ENCODE measurements at places on chromosomes 7 and 10.

- no peak for DNase-seq
These were observed 149.6 kb downstream of the TCF7L2 start for GRCh38 chr10:113099431-113100183.

DNA sequence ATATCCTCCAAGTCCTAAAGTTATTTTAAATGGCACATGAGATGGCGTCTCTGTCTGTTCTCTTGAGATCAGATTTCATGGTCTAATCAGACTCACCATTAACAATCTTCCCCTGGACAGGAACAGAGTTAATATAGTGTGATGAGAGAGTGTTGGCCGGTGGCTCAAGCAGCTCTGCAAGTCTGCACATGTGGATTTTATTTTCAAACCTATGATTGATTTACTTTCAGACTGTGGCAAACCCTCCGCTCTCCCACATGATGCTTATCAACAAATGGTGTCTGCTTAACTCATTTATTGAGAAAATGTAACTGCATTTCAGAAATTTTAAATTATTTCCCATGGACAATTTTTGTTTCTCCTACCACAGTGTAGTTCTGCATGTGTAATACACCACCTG lies 46.5 kb upstream of the HGF start:
- DNase-seq = no peak

DNA sequence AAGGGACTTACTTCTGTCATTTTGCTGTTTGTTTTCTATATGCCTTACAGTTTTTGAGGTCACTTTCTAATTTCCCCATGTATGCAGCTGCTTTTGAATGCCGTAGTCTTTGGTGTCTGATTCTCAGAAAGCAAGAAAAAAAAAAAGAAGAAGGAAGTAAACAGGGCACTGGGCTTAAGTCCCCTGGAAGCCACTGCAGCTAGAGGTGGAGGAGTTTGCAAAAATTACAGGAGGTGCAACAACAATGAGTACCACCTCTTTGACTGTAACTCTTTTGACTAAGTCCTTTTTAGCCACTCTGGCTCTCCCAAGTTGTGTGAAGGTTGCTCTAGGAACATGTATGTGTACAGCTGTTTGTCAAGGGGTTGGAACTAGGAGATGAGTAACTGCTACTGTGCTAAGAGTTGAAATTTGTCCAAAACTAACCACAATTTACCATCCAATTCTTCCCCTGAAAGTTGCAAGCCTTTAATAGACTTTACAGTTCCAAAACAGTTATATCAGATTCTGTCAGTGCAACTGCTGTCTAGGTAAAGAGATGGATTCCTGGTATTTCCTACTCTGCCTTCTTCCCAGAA lies 588.0 kb upstream of the LRRN3 start:
- no peak for DNase-seq

GRCh38 chr7:45914911-45915310 lies 6.2 kb downstream of the IGFBP3 start:
- DNase-seq = no peak

DNA sequence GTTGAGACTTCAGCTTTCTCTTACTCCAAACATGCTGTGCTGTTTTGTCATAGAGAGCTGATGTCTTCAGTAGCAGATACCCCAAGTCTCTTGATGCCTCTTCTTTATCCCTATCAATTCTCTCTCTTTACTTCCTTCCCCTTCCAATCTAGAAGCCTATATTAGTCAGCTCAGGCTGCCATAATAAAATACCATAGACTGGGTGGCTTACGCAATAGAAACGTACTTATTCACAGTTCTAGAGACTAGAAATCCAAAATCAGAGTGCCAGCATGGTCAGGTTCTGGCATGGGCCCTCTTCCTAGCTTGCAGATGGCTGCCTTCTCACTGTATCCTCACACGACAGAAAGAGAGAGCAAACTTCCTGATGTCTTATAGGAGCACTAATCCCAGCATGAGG lies 9.0 kb upstream of the GARS1 start:
- no peak for DNase-seq

DNA sequence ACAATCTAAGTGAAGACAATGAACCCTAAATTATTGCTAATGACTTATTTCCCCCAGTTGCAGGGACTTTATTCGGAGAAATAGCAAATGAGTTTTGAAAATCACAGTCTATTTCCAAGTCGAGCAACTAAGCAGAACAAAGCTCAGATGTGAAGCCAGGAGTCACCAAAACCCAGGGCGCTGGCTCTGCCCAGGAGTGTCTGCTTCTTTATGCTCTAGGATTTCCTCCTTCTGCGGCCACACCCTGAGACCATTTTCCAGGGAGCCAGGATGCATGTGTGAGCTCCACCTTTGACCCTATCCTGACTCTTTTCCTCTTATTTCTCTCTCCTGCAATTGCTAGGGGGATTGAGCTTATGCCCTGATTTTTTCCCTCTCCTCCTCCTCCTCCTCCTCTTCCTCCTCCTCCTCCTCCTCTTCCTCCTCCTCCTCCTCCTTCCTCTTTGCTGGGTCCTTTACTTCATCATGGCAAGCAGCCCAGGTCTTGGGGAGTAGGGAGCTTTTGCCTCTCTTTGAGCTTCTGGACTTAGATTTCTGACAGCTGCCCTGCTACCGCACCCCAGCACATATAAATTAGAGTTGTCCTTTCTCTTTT lies 234.4 kb downstream of the ARL4A start:
- no peak for DNase-seq

DNA sequence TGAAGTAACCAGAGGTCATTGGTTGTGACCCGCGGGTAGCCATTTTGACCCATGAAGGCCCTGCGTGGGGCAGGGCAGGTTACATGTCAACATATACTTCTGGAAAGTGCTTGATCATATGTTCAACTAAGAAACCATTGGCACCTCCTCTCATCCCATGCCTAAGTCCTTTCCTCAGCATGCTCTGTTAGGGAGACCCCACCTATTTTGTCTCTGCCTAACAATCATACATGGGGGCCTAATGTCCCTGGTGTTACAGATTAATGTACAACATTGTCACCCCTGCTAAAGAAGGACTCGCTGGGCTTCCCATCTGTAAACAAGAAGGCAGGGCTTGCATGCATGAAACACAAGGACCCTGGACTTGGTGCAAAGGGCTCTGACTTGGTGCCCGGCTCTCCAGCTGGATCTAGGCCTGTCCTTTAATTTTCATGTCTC lies 133.7 kb upstream of the TNS3 start:
- no peak for DNase-seq

GRCh38 chr7:93707249-93707648 lies 132.7 kb upstream of the CALCR start:
- no peak for DNase-seq

GRCh38 chr7:12855036-12855435 lies 167.6 kb downstream of the ARL4A start:
- DNase-seq = no peak

DNA sequence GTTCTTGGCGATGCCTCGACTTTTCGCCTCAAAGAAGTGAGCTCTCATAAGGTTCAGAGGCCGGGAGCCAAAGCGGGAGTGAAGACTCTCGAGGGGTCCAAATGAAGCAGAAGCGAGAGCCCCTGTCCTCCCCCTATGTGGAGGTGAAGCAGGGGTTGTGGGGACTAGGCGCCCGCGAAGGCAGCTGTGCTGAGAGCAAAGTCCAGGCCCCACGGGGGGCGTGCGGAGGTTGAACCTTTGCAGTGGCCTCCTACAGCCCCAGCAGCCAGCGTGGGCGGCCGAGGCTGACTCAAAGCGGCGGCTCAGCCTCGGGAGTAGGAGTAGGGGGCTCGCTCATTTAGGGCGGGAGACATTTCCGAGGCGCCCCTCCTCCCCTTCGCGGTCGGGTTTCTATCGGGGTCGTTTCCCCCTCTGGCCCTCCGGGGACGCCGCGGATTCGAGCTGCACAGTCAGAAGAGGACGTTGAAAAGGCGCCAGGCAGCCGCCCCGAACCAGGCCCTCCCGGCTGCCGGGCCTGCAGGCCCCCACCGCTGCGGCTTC lies 553 bp upstream of the ADD3 start:
- DNase-seq = peak; percentile 22

DNA sequence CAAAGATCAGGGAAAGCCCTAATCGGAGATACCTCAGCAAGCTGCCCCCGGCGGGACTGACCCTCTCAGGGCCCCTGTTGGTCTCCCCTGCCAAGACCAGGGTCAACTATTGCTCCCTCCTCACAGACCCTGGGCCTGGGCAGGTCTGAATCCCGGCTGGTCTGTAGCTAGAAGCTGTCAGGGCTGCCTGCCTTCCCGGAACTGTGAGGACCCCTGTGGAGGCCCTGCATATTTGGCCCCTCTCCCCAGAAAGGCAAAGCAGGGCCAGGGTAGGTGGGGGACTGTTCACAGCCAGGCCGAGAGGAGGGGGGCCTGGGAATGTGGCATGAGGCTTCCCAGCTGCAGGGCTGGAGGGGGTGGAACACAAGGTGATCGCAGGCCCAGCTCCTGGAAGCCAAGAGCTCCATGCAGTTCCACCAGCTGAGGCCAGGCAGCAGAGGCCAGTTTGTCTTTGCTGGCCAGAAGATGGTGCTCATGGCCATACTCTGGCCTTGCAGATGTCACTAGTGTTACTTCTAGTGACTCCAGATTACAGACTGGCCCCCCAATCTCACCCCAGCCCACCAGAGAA lies 24.1 kb downstream of the TBATA start:
- DNase-seq = no peak

DNA sequence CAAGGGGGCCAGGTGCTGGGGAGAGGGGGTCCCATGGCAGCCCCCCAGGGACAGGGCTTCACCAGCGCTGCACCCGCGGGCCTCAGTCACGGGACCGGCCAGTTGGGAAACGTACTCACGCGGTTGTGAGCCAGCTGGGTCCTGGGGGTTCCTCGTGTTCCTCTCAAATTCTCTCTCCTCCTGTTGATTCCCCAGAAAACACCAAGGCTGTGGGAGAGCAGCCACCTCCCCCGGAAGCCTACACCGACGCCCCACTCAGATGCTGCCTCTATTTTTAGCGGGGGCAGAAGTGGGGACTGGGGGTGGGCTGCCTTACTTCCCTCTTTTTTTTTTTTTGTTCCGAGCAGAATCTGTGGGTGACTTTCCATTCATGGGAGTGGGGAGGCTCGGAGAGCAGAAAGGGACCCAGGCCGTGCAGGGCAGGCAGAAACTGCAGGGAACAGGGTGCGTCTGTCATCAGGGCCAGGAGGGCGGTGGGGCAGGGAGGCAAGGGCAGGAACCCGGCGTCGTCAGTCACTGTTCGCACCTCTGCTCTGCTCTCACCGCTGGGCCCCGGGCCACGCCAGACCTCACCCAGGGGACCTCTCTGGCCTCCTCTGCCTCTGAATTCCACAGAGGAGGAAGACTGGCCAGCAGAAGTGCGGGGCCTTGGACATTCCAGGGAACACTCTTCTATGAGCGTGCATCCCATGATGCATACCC lies 63.1 kb downstream of the CARD11 start:
- no peak for DNase-seq

- no peak for DNase-seq
These were observed 62.9 kb downstream of the PTTG1IP2 start for GRCh38 chr7:90532231-90532929.
